ENCODE measurements at places on chromosomes 2 and 18. TPM values are rescaled to one million over a fixed set of nuclear protein-coding genes. Genes with fewer than 3 reads are reported as not detected.

Gene SLC9A4
- total RNA-seq: 1.3 TPM

DNA sequence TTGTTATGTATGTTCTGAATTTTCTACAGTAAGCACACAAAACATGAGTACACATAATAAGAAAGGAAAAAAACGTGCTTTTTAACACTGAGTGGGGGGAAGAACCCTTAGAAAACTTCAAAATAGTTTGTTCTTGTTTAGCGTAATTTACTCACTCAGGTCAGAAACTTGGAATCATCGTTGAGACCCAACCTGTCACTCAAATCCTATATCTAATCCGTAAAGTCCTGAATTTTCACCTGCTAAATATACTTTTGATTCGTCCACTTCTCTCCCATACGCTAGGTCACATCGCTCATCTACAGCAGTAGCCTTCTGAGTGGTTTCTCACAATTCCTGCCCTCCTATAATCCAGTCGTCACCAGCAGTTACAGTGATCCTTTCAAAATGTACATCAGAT is 767 bp downstream of the TPRKB start:
- peak overlapping the region; percentile 71 for H3K4me3 ChIP-seq
- peaks cover 20% of the 10 kb centered on the region for H3K36me3 ChIP-seq
- H3K27ac ChIP-seq: peak overlapping the region; percentile 69
- no peaks in the 10 kb centered on the region for H3K27me3 ChIP-seq
- no peak for DNase-seq

GRCh38 chr2:235621736-235622135 is 127.9 kb downstream of the AGAP1 start:
- H3K27me3 ChIP-seq: no peaks in the 10 kb centered on the region
- DNase-seq: no peak
- no peaks in the 10 kb centered on the region for H3K36me3 ChIP-seq

DNA sequence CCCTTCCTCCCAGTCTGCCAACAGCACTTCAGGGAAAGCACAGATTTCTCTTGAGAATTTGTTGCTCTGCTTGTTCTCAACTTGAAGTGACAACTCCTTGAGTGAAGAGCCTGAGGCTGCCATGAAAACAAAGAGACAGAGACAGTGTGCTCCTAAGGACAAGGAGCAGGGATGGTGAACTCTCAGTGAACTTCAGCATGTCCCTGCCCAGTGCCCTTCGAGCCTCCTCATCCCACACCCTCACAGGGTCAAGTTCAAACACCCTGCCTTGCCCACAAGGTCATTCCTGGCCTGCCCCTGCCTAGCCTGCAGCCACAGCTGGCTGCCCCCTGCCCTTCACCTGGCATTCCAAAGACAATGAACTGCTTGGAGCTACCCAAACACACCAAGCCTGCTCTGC is 343.5 kb upstream of the KLHL29 start:
- no peak for DNase-seq
- no peaks in the 10 kb centered on the region for H3K36me3 ChIP-seq
- H3K4me1 ChIP-seq: peaks cover 5% of the 10 kb centered on the region
- H3K27ac ChIP-seq: peak overlapping the region; percentile 63
- H3K27me3 ChIP-seq: no peaks in the 10 kb centered on the region

DNA sequence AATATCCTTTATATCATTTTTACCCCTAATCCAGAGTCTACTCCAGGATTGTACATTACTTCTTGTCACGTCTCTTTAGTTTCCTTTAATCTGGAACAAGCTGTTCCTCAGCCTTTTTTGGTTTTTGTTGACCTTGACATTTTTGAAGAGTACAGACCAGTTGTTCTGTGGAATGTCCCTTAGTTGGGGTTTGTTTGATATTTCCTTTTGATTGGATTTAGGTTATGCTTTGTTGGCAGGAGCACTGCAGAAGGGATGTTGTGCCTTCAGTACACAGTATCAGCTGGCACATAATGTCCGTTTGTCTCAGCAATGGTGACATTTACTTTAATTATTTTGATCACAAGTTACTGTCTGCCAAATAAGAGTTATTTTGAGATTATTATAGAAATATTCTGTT is 160.6 kb downstream of the MEIS1 start:
- H3K27ac ChIP-seq: no peak overlapping the region
- no peaks in the 10 kb centered on the region for H3K4me1 ChIP-seq
- no peak overlapping the region for H3K4me3 ChIP-seq

GRCh38 chr2:8344144-8345097 is 337.4 kb upstream of the ID2 start:
- no peak overlapping the region for H3K4me3 ChIP-seq
- no peaks in the 10 kb centered on the region for H3K27me3 ChIP-seq
- H3K4me1 ChIP-seq: no peaks in the 10 kb centered on the region

DNA sequence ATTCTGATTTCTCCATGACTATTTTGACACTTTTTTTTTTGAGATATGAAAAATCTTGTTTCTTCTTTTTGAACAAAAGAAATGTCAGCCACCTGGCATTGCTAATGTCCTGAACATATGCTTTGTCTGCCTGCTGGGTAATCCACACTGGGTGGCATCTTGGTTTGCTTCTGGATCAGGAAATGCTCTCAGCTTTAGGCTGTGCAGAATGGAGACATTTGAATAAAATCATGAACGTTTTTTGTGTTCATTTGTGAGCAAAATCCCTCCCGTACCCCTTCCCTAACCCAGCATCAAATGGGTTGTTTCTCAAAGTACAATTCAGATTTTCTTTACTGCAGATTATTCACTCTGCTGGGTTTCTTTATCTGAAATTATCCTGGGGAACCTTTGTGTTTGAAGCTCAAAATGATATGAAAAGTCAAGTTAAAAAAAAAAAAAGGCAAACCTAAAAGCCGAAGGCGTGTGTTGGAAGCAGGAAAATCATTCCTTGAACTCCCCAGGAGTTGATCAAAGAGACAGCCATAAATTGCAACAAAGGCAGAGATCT is 53.4 kb upstream of the KLF7 start:
- no peak overlapping the region for H3K4me3 ChIP-seq
- H3K36me3 ChIP-seq: no peaks in the 10 kb centered on the region
- peaks cover 3% of the 10 kb centered on the region for H3K27me3 ChIP-seq
- peaks cover 6% of the 10 kb centered on the region for H3K4me1 ChIP-seq

Measured in suprapubic skin (tissue), 4 donors.